GM12878 (cell line): ENCODE measurements at places on chromosomes 3 and 15. TPM values are rescaled to one million over a fixed set of nuclear protein-coding genes. Genes with fewer than 3 reads are reported as not detected.

- no peak overlapping the region for H3K4me3 ChIP-seq
- DNase-seq = no peak
- no peak overlapping the region for H3K27ac ChIP-seq
- H3K36me3 ChIP-seq = peaks cover 22% of the 10 kb centered on the region; the same call in 1 of the 2 replicates
- H3K27me3 ChIP-seq = no peaks in the 10 kb centered on the region
Observed at GRCh38 chr3:149009732-149010131, 18.4 kb downstream of the GYG1 start.

DNA sequence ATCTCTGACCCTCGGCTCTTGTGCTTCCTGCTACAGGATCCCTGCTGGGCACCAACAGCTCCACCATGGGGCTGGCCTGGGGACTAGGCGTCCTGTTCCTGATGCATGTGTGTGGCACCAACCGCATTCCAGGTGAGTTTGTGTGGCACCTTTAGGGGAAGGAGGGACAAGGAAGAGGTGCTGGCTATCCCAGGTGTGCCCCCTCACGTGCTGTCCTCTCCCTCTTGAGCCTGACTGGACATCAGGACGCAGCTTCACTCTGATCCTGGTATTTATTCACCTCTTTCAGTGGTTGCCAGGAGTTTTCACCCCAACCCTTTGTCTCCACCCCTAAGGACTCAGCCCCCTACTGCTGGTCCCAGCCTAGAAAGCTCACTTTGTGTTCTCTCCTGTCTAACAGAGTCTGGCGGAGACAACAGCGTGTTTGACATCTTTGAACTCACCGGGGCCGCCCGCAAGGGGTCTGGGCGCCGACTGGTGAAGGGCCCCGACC is 960 bp downstream of the THBS1 start:
- DNase-seq = no peak
- no peaks in the 10 kb centered on the region for H3K4me1 ChIP-seq
- H3K4me3 ChIP-seq = no peak overlapping the region
- peaks cover 4% of the 10 kb centered on the region for H3K27me3 ChIP-seq

- H3K27ac ChIP-seq = no peak overlapping the region
- no peaks in the 10 kb centered on the region for H3K4me1 ChIP-seq
- H3K27me3 ChIP-seq = no peaks in the 10 kb centered on the region
- no peak overlapping the region for H3K4me3 ChIP-seq
- DNase-seq = no peak
Observed at GRCh38 chr3:139084176-139084575, 39.5 kb upstream of the PRR23C start.

PIGZ gene
- 0.39 and 0.44 TPM in 2 replicates for polyA plus RNA-seq

EFL1 gene
- polyA plus RNA-seq = 22.6 and 24.9 TPM in 2 replicates
